Effector memory CD8-positive, alpha-beta T cell (primary cell): ENCODE measurements at places on chromosomes 12 and 14.

DNA sequence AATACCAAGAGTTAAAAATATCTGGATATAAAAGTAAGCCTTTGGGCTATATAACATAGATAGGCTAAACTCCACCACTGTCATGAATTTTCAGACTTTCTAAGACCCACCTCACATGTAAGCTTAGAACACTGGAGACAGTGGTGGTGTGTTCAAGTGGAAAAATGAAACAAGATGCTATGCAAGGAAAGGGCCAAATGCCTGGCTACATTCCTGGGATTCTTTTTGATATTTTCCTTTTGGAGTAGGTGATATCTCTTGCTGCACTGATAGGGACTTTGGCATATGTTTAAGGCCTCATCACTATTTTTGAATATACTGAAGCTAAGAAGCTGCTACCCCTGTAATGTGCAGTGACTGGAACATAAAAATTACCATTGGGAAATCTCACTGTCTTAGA lies 341.3 kb downstream of the SLC16A7 start:
- DNase-seq = no peak

- no peak for DNase-seq
Observed at GRCh38 chr12:62787611-62788010, 147.3 kb downstream of the PPM1H start.

DNA sequence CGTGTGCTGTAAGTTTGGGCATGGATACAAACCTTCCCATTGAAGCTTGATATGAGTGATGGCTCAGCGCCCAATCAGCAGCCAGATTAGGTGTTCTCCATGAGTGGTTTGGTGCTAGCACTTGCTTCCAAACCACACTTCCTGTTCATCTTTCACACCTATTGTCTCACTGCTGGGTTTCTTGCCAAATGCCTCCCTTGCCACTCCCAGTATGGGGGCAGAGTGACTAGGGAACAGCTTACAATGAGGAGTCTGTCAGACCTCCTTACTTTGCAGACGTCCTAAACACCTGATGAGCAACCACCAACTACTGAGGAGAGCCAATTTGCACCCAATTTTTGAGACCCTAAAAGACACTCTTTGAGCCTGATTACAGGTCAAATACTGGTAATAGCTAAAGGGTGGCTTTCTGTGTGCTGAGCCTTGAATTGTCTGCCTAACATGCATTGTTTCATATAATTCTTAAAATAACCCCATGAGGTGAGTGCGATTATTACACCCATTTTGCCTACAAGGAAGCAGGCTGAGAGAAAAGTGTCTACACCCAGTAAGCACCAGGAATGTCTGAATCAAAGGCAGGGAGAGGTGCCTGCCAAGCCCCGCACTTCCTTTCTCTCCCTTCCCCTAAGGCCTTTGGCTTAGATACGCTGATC lies 48.4 kb upstream of the FOS start:
- peak; percentile 66 for DNase-seq

GRCh38 chr12:75135026-75135425 lies 74.6 kb downstream of the KCNC2 start:
- no peak for DNase-seq

DNA sequence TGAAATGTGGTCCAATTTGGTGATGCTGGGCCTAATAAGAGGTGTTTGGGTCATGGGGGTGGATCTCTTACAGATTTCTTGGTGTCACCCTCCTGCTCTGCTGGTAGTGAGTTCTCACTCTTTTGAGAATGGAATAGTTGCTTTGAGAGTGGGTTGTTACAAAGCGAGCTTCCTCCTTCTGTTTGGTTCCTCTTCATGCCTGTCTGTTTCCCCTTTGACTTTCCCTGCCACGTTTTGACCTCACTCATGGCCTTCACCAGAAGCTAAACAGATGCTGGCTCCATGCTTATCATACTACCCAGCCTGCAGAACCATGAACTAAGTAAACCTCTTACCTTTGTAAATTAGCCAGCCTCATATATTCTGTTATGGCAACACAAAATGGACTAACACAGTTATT lies 57.7 kb upstream of the LDHB start:
- no peak for DNase-seq

DNA sequence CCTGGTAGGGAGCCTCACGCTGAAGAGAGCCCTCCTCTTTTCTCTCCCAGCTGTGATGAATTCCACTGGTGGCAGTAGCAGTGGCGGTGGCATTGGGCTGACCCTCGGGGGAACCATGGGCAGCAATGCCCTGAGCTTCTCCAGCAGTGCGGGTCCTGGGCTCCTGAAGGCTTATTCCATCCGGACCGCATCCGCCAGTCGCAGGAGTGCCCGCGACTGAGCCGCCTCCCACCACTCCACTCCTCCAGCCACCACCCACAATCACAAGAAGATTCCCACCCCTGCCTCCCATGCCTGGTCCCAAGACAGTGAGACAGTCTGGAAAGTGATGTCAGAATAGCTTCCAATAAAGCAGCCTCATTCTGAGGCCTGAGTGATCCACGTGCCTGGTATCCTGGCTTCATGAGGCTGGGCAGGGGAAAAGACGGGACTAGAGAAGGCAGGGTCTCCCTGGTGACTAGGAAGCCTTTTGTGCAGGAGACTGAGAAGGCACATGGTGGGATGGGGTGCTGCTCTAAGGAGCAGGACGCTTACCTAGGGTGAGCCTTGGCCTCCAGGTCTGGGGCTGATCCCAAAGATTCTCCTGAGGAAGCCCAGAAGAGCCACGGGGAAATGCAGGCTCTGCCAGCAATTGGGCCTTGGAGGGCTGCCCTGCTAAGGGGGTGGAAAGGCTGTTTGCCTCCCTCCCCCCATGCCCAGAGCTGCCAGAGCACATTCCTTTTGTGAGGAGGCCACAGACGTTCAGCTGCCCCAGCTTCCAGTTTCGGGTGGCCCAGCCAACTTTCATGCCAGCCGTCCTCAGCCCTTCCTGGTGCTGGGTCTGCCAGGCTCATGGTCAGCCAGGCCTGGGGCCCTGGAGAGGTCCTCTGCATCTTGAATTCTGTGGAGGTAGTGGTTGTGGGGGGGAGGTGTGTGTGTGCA lies 15.8 kb downstream of the KRT7 start:
- no peak for DNase-seq

- no peak for DNase-seq
Observed at GRCh38 chr14:103488071-103488470, 34.6 kb downstream of the CKB start.

DNA sequence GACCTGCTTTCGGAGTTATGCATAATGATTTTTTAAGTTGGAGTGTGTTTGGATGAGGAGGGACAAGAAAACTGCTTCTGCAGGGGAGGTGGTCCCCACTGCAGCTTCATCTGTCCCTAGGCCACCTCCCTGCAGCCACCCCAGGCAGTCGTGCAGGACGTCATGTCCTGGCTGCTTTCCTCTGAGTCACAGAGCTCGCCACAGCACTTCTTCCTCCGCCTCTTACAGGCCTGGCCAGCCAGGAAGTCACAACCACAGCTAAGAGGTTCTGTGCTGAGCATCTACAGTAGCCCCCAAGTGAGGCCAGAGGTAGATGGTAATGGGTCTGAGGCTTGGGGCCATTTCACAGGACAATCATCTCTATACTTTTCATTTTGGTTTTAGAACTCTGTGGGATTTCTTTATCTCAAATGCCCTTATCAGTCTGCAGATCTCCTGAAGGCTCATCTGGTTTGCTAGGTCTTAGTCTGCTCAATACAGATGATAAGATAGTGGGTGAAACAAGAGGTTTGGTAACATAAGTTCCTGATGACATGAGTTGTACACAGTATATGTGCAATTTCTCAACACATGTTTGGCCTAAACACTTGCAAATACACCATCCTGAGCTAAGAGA lies 106.4 kb downstream of the ARF6 start:
- DNase-seq = peak; percentile 73

DNA sequence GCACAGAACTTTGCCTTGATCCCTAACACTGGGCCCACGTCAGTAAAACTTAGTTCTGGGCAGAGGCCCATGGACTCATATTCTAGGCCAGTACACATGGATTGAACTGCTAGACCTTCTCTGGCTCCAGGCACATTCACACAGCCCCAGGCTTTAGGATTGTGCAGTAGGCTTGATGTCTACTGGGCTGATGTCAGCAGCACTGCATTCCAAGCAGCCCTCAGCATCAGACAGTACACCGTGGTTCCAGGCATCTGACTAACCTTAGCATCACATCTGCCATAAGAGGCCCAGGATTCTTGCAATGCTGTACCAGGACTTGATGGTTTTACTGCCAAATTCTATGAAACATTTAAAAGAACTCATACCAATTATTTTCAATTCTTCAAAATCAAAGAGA lies 301.9 kb downstream of the CCER1 start:
- DNase-seq = no peak

- no peak for DNase-seq
Observed at GRCh38 chr12:124753228-124753591, 110.5 kb downstream of the SCARB1 start.

DNA sequence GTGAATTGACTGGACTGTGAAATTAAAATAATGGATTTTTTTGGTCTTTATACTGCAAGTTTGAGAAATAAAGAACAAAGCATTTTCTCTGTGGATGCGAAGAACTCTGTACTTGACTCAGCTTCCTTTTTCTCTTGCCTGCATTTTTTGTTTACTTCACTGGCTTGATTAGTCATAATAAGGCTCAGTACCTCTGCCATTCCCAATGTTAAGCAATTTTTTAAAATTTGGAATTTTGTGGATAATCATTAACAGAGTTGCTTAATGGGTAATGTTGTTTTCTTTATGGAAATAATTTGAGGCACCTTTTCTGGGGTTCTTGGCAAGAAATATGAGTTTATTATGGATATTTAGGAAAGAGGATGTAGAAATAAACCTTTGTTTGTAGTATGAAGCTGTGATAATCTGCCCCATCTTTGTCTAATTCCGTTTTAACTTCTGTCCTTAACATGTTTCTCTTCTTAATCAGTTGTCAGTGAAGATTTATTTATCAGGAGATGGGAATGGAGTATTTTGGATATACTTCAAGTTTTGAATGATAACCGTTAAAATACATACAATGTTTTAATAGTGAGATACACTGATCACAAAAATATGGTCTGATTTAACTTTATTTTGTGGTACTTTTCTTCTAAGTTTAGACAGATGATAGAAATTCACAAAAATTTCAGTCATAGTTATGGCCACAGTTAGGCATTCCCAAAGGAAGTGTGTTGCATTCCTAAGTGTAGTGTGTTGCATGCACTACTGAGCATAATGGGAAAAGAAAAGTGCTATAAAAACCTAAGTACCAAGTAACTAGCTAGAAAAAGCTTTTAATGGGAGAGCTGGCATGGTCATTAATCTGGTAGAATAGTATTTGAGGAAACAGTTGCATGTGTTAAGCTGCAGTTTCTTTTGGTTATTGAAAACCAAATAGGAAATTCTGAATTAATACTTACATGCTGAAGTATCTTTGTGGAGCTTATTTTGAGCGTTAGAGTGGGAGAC lies 27.7 kb downstream of the WNK1 start:
- no peak for DNase-seq

- DNase-seq = no peak
Observed at GRCh38 chr14:28294834-28295440, 471.6 kb upstream of the FOXG1 start.

- no peak for DNase-seq
Observed at GRCh38 chr14:72567226-72567625, 326.7 kb downstream of the DPF3 start.

- no peak for DNase-seq
Observed at GRCh38 chr14:94748667-94749347, 21.1 kb downstream of the GSC start.

DNA sequence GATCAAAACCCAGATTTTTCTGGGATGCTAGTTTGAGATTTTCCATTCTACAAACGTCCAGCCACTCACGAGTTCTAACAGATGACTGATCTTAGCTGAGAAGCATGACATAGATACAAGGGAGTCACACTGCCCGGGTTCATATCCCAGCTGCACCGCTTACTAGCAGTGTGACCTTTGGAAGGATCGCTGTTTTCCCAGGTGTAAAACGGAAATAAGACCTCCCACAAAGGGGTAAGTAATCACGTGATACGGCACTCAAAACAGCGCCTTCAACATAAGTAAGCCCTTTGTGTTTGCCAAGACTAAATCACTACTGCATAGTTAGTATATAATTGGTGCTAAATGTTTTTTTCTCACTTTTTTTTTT lies 624 bp upstream of the PWP1 start:
- no peak for DNase-seq

DNA sequence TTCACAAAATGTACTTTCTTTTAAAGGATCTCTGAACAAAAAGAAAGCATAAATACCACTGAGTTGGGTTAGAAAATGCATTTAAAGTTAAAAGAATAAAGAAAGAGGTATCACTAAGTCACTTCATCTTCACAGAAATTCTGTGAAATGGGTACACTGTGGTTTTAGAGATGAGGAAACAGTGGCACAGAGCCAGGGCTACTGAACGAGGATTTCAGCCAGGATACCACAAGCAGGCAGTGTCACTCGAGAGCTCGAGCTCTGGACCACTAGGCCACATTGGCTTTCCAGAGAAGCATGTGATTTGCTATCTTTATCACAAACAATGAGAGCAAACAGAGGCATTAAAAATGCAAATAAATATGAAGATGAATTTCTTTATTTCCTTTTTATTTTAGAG lies 51.0 kb downstream of the WDHD1 start:
- no peak for DNase-seq

DNA sequence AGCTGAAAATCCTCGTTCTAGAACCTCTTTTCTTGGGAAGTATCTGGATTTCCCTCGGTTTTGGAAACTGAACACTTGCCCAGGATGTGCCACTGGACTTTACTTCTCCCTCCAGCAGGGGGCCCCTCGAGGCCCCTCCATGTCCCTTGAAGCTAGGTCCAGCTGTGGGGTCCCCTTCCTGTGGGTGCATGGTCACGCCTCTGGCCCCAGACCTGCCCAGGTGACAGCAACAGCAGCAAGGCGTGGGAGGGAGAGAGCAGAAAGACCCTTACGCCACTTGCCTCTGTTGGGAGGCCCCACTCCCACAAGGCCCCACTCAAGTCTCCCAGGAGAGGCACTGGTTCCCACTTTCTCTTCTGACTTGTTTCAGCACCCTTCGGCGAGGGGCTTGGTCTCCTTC lies 3.1 kb downstream of the SLC25A29 start:
- DNase-seq = no peak

GRCh38 chr14:68941820-68942219 lies 37.3 kb downstream of the ACTN1 start:
- DNase-seq = no peak

- DNase-seq = no peak
Observed at GRCh38 chr12:106601496-106601895, 18.7 kb downstream of the RFX4 start.

DNA sequence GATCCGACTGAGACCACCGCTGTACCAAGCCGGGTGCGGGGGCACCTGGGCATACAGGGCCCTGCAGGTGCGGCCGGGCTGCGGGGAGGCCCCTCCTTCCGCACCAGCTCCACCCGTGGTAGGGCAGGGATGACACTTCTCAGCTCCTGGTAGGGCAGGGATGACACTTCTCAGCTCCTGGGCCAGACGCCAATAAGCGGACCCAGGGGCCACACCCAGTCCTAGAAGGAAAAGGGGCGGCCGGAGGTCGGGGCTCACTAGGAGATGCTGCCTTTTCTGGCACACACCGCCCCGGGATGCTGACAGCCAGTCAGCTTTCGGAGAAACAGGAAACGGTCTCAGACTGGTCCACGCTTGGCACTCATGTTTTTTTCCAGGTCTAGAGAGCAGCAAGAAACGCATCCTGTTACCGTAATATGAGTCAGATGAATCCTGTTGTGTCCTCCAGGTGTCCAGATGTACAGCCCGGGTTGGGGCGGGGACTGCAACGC lies 34.8 kb downstream of the NFKBIA start:
- no peak for DNase-seq
